Stimulated activated CD8-positive, alpha-beta memory T cell treated with anti-CD3 and anti-CD28 coated beads, Interleukin-15, amount 100 ng/mL, for 24 hours (primary cell): ENCODE measurements at places on chromosomes 7 and 10.

DNA sequence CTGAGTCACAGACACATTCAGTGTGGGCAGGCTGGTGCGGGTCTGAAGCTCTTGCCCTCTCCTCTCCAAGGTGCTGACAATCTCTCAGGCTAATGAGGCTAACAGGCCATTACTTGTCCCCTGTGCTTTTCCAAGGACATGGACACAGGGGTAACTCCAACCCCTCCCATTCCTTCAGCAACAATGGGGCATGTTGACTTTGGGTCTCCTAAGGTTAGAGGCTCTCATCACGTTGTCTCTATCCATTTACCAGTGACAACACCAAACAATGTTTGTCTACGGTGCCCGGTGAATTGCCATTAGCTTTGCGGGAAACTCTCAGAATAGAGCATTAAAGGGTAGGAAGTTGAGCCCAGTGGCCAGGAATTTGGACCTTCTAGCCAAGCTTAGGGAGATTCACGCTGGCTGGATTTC lies 101.6 kb upstream of the TNS3 start:
- no peak for DNase-seq

GRCh38 chr10:93225938-93226337 lies 152.2 kb downstream of the CYP26A1 start:
- DNase-seq: no peak

GRCh38 chr10:20970708-20971107 lies 73.6 kb upstream of the NEBL start:
- no peak for DNase-seq

- peak; percentile 79 for DNase-seq
Observed at GRCh38 chr10:100046021-100046486, 35.6 kb downstream of the CPN1 start.

GRCh38 chr10:82961864-82962263 lies 1086.9 kb downstream of the NRG3 start:
- no peak for DNase-seq

DNA sequence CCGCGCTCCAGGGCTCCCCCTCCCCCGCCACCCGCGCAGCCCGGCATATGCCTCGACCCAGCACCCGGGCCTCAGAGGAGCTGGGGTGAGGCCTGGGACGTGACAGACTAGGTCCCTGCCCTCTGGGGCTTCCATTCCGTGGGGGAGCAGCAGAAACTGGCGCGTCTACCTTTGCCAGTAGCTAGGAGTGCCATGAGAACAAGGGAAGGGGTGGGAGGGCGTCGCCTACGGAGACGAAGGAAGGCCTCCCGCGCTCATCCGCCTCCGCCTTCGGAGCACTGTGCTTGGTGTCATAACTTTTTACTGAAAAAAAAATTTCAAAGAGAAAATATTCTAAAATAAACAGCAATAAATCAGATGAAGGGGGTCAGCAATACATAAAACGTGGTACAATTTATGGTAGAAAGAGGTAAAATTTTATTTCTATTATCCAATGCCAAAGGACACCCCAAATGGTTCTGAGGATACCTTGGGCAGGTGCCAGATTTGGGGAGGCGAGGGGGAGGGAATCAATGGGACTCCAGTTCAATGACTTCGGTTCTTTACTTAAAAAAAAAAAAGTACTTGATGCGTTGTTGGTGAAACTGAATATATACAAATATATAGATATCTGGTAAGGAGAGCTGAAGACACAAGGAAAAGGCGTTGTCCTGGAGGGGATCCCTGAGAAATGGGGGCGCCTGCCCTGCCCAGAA lies 35.1 kb upstream of the GRID1 start:
- no peak for DNase-seq

GRCh38 chr10:86299562-86299961 lies 67.0 kb downstream of the GRID1 start:
- no peak for DNase-seq

GRCh38 chr10:55500931-55501559 lies 700.0 kb upstream of the PCDH15 start:
- DNase-seq: no peak

- DNase-seq: no peak
Observed at GRCh38 chr7:80307227-80307856, 172.7 kb downstream of the GNAI1 start.

DNA sequence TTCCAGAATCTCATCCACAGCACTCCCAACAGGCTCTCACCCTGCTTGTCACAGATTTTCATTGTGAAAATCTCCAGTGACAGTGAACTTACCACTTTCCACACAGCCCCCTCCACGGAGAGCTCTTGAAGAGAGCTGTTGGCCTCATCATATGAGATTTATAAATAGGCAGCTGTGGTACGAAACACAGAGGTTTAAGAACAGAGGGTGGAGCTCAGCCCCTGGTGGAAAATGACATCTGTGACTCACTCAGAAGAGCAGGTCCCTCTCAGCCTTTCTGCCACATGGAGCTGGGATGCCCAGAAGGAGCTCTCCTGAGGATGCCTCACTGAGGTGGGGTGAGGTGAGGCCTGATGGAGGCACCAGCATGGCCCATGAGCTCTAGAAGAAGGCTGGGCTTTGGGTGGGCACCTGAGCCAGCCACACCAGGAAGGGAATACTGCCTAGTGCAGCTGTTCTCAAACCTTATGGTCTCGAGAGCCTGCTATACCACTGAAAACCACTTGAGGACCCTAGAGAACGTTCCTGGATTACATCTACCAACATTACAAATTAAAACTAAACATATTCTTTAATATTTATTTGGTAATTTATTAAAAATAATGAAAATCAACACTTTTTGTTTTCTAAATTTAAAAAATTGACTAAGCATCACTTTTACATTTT lies 25.8 kb upstream of the EEPD1 start:
- no peak for DNase-seq

DNA sequence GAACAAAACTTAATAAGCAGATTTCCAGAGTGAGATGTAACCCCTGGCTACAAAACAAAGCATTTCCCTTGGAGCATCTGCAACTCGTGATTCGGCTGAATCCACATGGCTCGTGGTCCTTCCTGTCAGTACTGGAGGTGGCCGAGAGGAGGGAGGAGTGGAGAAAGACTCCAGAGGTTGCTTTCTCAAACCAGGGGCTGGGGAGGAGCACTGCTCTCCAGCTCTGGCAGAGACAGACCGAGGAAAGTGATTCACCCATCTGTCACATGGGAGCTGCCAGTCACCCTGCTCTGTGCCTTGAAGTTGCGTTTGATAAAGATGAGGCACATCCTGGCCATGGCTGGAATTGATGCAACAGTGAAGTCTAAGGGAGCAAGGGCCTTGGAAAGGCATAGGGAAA lies 72.7 kb downstream of the COL13A1 start:
- no peak for DNase-seq
